Heart right ventricle (tissue), 16 donors: ENCODE measurements at places on chromosomes 2 and 18. TPM values are rescaled to one million over a fixed set of nuclear protein-coding genes. Genes with fewer than 3 reads are reported as not detected.
A peak's percentile ranks its signal among the peaks of the same experiment; 100 is the strongest.

Gene PDK1
- 106 TPM for total RNA-seq

Gene TSPYL6
- 0.07 TPM for total RNA-seq

DNA sequence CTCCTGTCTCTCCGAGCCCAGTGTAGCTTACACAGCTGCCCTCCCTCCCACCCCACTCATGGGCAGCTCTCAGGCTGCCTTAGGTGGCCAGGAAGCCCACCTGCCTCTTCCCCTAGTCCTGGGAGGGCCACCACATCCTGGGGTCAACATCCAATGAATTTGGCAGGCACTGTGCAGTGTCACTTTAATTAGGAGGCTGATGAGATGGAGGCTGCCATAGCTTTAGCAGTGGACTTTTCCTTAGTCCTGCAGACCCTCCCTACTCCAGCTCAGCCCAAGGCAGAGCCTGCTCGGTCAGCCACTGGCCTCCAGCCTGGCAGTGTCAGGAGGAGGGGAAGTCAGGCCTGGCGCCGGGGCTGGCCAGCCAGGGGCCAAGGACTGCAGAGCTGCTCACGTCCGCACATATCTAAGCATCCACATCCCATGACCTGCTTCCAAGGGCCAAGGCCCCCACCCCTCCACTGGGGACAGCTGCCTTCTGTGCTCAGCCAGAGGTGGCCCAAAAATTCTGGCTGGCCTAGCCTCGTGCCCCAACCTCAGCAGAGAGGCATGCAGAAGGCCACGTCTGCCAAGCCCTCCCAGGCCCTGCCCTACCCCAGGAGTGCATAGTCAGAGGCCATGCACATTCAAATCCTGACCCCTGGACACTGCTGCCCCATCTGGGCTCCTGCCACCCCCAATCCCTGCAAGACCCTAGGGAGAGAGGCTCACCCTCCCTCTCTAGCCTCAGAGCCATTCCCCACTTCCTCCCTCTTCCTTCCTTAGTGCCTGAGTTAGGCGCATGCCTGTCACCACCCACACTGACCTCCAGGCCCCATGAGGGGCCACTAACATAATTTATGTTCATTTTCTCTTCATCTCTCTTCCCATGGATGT lies 33.1 kb downstream of the ADRA2B start:
- H3K27me3 ChIP-seq: no peaks in the 10 kb centered on the region
- no peaks in the 10 kb centered on the region for H3K36me3 ChIP-seq
- H3K4me3 ChIP-seq: no peak overlapping the region
- DNase-seq: peak; percentile 61

- H3K27me3 ChIP-seq: no peaks in the 10 kb centered on the region
- no peak overlapping the region for H3K27ac ChIP-seq
- no peaks in the 10 kb centered on the region for H3K36me3 ChIP-seq
- DNase-seq: no peak
- H3K4me1 ChIP-seq: peaks cover 10% of the 10 kb centered on the region
These were observed 39.3 kb downstream of the CENPO start for GRCh38 chr2:24832521-24832920.

- no peak overlapping the region for H3K27ac ChIP-seq
- H3K4me3 ChIP-seq: no peak overlapping the region
- peaks cover 58% of the 10 kb centered on the region for H3K4me1 ChIP-seq
- no peak for DNase-seq
These were observed 36.7 kb downstream of the DNMT3A start for GRCh38 chr2:25304826-25305596.

DNA sequence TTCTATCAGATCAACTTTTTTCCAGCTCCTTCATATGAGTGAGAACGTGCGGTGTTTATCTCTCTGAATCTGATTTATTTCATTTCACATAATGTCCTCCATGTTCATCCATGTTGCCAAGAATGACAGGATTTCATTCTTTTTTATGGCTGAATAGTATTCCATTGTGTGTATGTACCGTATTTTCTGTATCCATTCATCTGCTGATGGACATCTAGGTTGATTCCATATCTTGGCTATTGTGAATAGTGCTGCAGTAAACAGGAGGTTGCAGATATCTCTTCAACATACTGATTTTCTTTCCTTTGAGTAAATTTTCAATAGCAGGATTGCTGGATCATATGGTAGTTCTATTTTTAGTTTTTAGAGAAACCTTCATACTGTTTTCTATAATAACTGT lies 388.5 kb downstream of the DCDC2C start:
- no peaks in the 10 kb centered on the region for H3K4me1 ChIP-seq
- H3K27ac ChIP-seq: no peak overlapping the region
- no peaks in the 10 kb centered on the region for H3K27me3 ChIP-seq
- no peak for DNase-seq
- H3K4me3 ChIP-seq: no peak overlapping the region

DNA sequence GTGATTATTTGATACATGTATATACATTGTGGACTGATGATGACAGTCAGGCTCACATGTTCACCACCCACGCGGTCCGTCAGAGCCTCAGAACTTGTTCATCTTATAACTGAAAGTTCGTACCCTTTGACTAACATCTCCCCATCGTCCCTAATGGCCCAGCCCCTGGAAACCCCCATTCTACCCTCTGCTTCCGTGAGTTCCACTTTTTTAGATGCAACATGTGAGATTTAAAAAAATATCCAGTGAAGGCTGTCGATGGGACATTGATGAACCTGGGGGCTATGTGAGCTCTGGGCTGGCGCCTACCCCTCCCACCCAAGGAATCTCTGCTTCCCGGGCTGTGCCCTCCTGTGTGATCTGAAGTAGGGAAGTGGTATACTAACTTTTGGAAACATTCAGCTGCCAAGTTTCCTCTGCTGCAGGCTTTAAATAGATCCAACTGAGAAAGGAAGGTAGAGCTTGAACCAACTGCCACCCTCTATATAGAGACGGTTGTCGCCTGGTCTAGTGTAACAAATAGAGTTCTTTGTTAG lies 163.8 kb downstream of the FAM210A start:
- H3K4me1 ChIP-seq: peaks cover 28% of the 10 kb centered on the region
- H3K27ac ChIP-seq: no peak overlapping the region
- no peaks in the 10 kb centered on the region for H3K36me3 ChIP-seq
- H3K4me3 ChIP-seq: no peak overlapping the region

DNA sequence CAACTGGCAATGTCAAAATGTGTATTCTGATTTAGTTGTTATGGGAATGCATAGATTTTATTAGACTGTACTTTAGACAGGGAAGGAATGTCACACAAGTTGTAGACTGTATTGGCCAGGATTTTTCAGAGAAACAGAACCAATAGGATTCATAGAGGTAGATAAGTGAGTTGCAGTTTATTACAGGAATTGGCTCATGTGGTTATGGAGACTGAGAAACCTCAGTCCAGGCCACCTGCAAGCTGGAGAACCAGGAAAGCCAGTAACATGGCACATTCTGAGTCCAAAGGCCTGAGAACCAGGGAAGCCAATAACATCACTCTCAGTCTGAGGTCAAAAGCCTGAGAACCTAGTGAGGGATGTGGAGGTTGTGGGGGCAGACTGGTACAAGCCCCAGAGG lies 1.8 kb upstream of the GALNT5 start:
- H3K27me3 ChIP-seq: no peaks in the 10 kb centered on the region
- no peaks in the 10 kb centered on the region for H3K36me3 ChIP-seq
- H3K4me1 ChIP-seq: peaks cover 14% of the 10 kb centered on the region
- H3K4me3 ChIP-seq: no peak overlapping the region
- H3K27ac ChIP-seq: no peak overlapping the region

DNA sequence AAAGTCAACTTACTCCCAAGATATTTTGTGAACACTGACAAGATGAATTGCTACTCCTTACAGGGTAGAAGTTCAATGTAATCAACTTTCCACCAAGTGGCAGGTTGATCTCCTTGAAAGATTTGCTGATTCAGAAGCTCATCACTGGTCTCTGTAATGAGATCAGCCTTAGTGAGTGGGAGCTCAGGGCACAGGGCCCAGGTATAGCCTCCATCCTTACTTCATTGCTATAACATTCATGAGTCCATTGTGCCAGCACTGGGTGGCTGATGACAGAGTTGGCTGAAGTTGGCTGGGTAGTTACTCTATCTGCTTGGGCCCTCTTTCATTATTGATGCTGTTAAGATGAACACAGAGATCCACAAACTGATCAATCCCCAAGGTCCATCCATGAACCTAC lies 379.0 kb downstream of the IRS1 start:
- no peaks in the 10 kb centered on the region for H3K27me3 ChIP-seq
- no peak overlapping the region for H3K4me3 ChIP-seq
- no peak for DNase-seq
- no peaks in the 10 kb centered on the region for H3K4me1 ChIP-seq
